ENCODE measurements at places on chromosomes 11 and 22.

- no peak for DNase-seq
Observed at GRCh38 chr11:121318848-121319834, 26.6 kb downstream of the SC5D start.

DNA sequence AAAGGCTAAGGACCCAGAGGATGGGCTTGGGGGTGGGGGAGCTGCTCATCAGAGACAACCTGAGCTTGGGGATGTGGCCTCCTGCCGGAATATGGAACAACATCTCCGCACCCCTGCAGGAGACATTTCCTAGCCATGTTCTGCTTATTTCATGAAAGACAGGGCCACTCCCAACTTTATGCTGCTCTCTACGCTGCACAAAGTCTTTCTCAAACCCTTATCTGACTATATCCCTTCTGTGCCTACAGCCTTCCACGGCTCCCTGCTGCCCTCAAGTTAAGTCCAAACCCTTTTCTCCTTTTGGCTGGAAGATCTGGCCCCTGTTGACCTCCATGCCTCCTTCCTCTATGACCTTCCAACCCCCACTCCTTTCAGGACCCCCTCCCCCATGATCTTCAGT is 562.0 kb downstream of the MN1 start:
- DNase-seq = no peak

- no peak for DNase-seq
Observed at GRCh38 chr11:128472128-128473089, 114.9 kb downstream of the ETS1 start.

- DNase-seq = no peak
Observed at GRCh38 chr22:27278946-27279345, 522.6 kb downstream of the MN1 start.

GRCh38 chr22:38026130-38027111 is 30.8 kb upstream of the PICK1 start:
- no peak for DNase-seq

- no peak for DNase-seq
Observed at GRCh38 chr22:42171946-42172719, 41.5 kb upstream of the CYP2D6 start.

DNA sequence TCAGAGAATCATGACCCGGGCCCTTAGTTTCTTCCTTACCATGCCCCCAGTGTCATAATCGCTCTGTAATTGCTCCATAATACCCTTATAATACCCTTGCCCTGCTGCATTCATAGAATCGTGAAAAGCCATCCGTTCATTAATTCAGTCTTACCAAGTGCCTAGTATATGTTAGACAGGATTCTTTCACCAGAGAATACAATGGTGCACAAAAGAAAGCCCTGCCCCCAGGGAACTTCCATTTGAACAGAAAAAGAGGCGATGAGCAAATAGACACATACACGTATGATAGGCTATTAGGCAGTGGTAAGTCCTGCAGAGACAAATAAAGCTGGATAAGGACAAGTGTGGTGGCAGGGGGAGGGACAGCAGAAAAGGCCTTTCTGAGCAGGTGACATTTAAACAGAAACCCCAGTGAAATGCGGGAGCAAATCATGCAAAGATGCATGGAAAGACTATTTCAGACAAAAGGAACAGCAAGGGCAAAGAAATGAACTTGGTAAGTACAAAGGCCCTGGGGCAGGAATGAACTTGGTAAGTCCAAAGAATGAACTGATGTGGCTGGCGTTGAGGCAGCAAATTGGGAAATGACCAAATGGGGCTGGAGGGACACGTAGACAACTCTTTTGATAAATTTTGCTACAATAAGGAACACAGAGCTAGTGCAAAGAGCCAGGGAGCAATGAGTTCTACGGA is 74.6 kb upstream of the CREB3L1 start:
- no peak for DNase-seq

GRCh38 chr11:4181782-4182721 is 87.5 kb downstream of the RRM1 start:
- DNase-seq = no peak

- DNase-seq = no peak
Observed at GRCh38 chr22:22961574-22961973, 74.0 kb downstream of the IGLL5 start.

- no peak for DNase-seq
Observed at GRCh38 chr11:17960091-17960490, 52.8 kb downstream of the SERGEF start.

DNA sequence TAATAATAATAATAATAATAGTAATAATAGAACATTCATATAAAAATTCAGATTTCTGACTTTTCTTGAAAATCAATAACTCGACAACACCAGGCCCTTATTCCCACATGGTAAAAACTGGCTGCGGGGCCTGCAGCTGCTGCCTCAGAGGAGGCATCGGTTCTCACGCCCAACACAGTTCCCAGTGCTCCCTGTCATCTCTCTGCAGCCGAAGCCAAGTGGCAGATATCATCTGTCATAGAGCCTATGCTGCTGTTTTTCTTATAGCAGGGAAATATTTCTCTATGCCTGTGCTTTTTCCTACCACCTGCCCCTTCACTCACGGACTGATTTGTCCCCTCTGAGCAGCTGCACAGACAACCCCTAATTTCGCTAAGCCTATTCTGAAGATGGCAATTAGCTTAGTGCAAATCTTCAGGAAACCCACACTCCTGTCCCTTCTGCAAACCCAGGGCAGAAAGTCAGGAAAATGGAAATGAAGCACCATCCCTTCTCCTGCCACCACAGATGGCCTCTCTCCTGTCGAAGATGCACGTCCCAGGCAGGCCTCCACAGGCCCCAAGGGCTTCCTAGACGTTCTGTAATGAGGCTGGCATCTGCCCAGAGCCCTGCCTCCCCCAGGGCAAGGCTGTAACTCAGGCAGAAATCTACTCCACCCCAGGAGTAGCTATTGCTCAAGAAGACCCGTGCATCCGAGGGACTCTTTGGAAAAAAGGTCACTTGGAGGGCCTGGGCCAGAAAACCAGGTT is 66.7 kb downstream of the SYN3 start:
- no peak for DNase-seq

- no peak for DNase-seq
Observed at GRCh38 chr22:47071078-47071806, 308.8 kb downstream of the TBC1D22A start.

DNA sequence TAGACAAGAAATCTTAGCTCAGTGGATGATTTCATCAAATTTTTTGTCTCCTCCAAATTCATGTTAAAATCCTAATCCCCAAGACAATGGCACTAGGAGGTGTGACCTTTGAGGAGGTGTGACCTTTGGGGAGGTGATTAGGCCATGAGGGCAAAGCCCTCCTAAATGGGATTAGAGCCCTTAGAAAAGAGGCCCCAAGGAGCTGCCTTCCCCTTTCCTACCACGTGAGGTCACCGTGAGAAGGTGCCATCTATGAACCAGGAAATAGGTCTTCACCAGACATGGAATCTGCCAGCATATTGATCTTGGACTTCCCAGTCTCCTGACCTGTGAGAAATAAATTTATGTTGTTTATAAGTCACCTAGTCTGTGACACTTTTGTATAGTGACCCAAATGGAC is 138.7 kb downstream of the TRIM29 start:
- no peak for DNase-seq

DNA sequence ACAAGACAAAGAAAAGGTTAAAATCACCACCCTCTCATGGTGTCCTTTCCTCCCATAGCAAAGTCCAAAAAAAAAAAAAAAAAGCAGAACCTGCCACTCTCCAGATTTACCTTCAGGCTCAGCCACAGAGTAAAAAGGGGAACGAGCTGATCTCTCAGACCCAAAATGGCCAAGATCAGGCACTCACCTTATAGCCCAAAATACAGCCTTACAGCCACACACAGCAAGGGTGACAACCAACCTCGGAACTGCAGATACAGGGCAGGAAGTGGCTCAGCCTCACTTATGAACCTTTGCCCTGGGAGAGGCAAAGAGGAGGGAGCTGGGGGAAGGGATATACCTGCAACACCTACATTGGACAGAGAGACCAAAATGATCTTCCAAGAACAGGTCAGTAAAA is 4.5 kb downstream of the FHIP1B start:
- DNase-seq = no peak

GRCh38 chr22:22856364-22856763 is 31.3 kb upstream of the IGLL5 start:
- no peak for DNase-seq

DNA sequence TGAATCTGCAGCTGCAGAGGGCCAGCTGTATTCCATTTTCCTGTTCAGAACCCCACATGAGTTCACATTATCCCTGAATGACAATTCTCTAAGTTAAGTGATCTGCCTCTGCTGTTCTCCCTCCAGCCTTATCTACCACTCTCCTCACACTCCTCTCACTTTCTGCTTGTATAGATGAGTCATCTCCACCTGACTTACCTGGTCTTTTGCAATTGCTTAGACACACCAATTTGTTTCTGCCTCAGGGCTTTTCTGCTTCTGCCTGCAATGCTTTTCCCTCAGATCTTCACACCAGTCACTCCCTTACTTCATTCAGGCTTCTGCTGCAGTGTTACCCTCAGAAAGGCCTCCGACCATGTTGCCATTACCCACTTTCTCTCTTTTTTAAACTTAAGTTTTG is 118.1 kb downstream of the ATM start:
- DNase-seq = no peak

- no peak for DNase-seq
Observed at GRCh38 chr11:8020244-8020597, 33.1 kb downstream of the EIF3F start.

All from stimulated activated CD4-positive, alpha-beta T cell treated with anti-CD3 and anti-CD28 coated beads, Interleukin-1b, Interleukin-23, amount 100 ng/mL, for 24 hours (primary cell).